ENCODE measurements at places on chromosomes 1 and 21.

- no peak for DNase-seq
These were observed 2.5 kb downstream of the MAD2L2 start for GRCh38 chr1:11678442-11678841.

DNA sequence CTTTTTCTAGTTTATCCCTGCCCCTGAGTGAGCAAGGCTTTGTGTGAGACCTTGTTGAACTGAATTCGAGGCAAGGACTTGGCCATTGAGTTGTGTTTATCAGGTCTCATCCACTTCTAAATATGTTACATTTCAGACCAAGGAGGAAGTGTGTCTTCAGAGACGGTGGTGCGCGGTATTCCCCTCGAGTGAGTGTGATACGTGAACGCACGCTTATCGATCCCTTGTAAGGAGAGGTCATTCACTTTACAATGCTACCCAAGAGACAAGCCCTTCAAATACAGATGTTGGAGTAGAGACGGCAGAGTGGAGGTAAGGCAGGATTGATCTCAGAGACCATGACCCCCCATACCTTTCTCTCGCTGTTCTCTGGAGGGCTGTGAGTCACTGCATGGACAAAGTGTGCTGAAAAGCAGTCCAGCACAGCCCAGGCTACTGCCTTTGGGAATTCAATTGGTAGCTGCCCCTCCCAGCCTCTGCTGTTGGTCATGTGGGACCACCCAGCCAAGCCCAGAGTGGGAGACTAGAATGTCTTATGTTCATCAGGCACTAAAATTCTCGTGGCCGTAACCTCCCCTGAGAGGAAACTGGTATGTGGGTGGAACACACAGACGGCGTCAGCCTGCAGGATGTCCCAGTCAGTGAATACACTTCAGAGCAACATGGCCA, 16.3 kb upstream of the MTARC1 start:
- DNase-seq = no peak

GRCh38 chr1:161910604-161911003, 113.1 kb downstream of the OLFML2B start:
- no peak for DNase-seq

DNA sequence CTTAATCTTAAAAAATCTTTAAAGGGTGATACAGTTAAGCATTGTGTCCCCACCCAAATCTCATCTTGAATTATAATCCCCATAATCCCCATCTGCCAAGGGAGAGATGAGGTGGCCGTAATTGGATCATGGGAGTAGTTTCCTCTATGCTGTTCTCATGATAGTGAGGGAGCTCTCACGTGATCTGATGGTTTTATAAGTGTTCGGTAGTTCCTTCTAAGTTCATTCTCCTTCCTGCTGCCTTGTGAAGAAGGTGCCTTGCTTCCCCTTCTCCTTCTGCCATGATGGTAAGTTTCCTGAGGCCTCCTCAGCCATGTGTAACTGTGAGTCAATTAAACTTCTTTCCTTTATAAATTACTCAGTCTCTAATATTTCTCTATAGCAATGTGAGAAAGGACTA, 10.7 kb downstream of the DHRS3 start:
- DNase-seq = no peak

- no peak for DNase-seq
These were observed 879.4 kb downstream of the MRPL39 start for GRCh38 chr21:24727803-24728440.

DNA sequence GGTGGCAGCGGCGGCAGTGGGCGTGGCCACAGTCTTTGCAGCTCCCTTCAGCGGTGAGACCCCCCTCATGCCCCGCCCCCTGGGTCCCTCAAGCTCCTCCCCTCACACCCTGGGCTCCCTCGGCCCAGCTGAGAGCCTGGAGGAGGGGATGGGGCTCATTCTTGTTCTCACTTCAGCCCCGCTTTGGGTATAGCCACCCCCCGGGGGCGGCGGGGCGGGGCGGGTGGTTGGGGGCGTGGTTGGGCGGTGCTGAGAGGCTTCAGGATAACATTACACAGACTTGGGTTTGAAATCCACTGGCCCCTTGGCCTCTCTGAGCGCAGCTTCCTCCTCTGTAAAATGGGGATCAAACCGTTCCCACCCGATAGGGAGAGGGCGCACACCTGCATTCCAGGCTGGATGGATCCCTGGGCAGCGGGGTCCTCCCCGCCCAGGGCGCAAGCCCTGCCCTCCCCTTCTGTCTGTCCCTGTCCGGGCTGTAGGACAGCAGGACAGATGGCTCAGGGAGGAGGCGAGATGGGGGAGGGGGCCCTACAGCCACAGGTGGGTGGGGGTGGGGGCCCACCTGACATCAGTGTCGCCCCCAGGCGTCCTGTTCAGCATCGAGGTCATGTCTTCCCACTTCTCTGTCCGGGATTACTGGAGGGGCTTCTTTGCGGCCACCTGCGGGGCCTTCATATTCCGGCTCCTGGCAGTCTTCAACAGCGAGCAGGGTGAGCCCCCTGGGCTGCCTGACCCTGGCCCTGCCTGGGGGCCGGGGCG, 5.1 kb downstream of the CLCNKA start:
- no peak for DNase-seq

DNA sequence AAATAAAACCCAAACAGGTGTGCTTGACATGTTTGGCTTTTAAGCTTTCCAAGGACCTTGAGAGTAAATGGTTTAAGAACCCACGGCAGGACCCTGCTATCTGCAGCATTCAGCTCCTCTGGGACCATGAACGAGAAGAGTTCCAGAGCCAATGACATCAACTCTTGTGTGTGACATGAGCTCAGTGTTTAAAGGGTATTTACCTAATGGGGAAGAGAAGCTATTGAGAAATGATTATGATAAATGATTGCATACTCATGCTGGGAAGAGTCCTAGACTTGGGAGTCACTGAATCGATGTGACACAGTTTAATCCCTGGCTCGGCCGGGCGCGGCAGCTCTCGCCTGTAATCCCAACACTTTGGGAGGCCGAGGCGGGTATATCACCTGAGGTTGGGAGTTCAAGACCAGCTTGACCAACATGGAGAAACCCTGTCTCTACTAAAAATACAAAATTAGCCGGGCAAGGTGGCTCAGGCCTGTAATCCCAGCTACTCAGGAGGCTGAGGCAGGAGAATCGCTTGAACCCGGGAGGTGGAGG, 55.4 kb downstream of the KANK4 start:
- DNase-seq = no peak

GRCh38 chr21:38327984-38328383, 71.2 kb downstream of the KCNJ15 start:
- DNase-seq = no peak

DNA sequence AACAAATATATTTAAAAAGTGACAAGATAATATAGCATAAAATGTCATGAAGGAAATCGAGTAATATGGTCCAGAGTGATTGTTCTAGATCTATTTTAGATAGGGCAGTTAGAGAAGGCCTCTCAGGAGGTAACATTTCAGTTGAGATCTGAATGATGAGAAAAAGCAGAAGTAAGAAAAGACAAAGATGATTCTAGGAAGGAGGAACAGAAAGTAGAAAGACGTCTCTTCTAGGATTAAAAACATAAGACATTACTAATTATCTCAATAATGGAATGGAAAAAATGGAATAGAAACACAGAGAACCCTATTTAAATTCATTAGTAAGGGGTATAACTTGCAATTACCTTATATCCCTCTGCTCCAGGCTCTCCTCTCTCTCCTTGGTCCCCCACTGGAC, 130.0 kb upstream of the ZNHIT6 start:
- DNase-seq = no peak

DNA sequence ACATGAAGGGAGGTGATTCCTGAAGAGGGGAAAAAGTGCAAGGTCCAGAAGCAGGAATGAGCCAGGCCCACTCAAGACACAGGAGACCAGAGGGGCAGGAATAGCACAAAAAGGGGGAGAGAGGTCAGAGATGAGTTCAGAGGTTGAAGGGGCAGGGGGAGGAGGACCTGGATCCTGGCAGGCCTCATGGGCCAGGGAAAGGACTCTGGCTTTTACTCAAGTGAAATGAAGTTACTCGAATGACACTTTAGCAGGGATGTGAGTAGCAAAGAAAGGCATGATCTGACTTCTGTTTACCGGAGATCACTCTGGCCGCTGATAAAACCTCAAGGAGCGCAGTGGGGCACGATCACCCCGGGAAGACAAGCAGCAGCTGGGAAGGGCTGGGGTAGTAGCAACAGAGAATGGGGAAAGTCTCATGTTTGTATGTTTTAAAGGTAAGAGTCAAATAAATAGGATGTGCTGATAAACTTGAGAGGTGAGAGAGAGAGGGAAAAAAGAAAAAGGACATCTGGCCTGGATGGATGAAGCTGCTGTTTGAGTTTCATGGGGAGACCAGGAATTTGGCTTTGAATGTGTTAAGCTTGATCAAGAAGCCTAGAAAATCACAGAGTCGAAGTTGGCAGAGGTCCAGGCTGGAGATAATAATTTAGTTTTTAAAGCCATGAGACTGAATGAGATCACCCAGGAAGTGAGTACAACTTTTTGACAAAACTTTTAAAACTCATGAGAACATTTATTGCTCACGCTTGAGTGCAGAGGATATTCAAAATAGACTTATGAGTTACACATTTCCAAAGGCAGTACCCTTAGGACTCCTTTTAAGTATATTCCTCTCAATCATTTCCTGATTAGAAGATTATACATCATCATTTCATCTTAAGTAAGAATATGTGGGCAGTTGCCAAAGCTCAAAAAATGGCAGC, 156.0 kb downstream of the RERE start:
- no peak for DNase-seq

GRCh38 chr1:106072909-106073600, 983.4 kb upstream of the PRMT6 start:
- no peak for DNase-seq

DNA sequence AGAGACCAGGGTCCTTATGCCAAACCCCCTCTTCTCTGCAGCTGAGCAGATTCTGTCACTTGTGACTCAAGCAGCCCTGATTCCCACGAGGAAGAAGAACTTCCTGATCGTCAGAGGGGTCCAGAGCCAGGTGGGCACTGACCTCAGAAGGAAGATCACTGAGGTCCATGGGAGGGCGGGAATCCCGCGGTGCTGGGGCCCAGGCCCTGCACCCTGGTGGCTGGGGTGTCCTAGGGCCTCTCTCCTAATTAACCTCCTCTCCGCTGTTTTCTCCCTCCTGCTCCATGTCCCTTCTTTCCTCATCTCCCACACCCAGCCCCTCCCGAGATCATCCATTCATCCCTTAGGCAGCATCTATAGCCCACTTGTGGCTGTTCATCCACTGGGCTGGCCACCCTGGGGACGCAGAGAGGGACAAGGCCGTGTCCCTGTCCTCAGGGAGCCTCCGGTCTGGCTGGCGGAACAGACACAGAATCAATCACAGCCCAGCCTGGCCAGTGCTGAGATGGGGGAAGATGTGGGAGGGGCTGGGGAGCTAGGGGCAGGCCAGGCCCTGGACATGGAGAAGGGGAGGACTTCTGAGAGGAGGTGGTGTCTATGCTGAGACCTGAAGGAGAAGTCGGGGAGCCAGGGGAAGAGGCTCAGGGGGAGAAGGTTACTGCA, 638.3 kb downstream of the MATN1 start:
- no peak for DNase-seq

GRCh38 chr21:14589855-14590563, 43.9 kb upstream of the SAMSN1 start:
- no peak for DNase-seq

GRCh38 chr1:14545422-14546025, 53.0 kb upstream of the KAZN start:
- no peak for DNase-seq

- no peak for DNase-seq
These were observed 2.7 kb downstream of the KIAA0319L start for GRCh38 chr1:35554266-35555211.

DNA sequence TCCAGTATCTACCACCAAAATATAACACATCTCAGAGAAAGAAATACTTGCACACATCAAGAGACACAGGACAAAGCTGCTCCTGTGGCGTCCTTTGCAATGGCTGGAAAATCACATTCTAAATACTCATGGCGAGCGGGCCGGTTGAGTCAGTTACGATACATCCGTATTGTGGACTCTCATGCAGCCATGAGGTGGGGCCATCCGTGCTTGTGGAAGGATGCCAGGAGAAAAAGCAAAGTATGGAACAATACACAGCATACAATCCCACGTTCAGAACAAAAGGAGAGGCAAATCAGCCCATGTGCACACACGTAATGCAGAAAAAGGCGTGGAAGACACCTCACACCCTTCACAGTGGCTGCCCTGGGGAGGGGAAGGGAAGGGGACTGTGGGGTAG, 13.1 kb downstream of the ATP13A2 start:
- no peak for DNase-seq

GRCh38 chr1:109910963-109911798, 532 bp downstream of the CSF1 start:
- DNase-seq = no peak

DNA sequence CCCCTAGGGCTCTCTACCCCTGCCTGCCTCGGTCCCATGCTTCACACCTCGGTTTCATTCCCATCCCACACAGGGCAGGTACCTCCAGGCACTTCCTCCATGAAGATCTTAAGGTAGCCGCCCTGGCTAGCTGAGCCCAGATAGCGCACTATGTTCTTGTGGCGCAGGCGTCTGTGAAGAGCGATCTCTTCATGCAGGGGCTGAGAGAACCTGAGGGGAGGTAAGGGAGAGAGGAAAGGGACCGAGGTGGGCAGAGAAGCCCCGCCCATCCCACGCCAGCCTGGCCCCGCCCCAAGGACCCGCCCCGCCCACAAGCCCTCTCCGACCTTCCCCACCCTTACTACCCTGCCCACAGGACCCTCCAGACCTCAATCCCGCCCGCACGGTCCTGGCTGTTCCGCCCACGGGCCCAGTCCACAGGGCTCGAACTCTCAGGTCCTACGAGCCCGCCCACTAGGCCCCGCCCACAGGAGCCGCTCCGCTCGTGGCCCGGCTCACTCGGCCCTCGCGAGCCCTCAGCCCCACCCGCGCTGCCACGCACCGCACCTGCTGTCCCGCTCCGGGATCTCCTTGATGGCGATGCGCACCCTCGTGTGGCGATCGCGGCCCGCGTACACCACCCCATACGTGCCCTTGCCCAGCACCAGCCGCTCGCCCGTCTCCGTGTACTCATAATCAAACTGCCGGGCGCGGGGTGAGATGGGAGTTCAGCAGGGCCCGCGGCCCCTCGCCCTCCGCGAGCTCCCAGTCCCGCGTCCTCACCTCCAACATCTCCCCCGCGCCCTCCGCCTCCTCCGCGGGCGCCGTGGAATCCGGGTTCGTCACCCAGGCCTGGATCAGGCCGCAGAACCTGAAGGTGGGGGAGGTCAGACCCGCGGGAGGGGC, 6.4 kb downstream of the MAP3K6 start:
- DNase-seq = no peak

- no peak for DNase-seq
These were observed 48.9 kb downstream of the AK4 start for GRCh38 chr1:65196926-65197325.

DNA sequence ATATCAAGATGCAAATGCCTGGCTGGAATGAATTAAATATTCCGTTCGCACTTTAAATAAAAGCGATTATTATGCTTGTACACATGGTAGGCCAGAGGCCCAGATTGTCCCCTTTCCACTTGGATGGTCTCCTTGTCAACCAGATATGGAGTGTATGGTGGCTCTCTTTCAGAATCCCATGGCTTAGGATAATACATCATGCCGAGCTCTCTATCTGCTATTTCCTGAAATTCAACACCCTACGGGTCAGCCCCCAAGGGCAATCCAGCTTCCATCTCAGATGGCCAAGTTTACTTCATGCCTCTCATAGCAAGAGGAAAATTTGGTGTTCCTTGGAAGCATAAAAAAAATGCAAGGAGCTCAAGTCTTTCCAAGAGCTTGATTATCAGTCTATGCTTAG, 25.4 kb upstream of the FMO1 start:
- no peak for DNase-seq

Measured in large intestine (tissue), 12 donors.